ENCODE measurements at places on chromosomes 4 and X.

DNA sequence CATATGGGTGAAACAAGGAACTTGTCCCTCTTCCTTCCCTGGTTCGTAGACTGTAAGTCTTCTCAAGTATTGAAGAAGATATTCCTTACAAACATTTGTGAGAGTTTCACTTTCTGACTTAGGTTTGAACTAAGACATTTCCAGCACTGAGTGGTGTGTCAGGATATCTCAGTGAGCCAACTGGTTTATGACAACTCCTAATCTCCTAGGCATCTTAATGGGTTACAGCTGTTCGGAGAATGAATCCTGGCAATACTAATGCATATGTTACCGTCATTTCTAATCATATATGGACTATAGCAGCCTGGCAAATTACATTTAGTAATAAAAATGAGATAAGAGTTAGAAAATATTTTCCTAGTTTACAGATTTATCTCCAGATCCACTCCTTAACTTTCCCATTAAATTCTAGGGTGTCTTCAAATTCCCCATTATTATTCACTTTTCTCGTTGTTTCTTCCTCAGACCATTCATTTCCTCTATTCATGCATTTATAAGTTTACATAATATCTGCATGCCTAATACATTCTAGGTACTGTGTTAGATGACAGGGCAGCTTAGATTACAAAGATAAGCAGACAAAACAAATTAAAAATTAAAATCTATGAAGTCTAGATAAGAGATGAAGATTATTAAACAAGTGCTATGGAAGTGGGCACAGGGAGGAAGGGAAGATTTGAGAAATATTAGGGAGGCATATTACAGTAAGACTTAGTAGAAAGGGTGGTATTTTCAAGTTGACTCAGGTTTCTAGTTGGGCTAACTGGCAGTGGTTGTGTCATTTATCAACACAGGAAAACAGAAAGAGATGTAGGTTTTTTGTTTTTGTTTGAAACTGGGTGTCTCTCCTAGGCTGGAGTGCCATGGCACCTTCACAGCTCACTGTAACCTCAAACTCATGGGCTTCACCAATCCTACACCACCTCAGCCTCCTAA lies 173.9 kb downstream of the WDFY3 start:
- DNase-seq = no peak

DNA sequence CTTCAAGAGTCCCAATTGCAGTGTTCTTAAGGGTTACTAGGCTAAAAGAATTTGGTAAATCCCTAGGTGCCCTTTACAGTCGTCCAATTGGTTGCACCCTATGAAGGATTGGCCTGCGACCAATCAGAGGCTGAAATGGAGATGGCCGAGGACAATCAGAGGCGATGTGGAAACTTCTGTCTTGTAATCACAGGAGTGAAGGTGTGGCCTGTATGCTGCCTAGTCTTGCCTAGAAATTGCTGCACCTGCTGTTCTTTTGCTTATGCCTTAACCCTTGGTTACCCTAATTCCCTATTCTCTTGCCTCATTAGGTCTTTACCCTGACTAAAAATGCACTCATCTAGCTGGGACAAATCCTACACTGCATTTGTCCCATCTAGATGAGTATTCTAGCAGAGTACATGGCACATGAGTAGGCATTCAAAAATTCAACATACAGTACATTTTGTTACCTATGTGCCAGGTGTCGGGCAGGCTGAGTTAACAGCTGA lies 1.0 kb upstream of the DCK start:
- DNase-seq = no peak

DNA sequence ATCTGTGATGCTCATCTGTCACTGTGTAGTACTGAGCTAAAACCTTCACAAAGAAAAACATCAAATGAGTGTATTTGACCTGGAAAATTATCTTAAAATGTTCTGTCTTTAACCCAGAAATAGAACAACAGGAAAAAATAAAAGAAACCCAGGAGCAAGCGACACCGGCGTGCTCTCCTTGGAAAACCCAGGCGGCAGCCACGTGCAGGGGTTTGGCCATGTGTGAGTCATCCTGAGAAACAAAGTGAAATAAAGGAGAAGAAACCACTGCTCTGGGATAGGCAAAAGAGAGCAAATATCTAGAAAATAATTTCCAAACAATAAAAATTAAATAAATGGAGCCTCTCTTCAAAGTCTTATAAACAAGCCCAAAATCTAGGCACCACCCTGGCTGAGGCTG lies 20.0 kb upstream of the TMEM128 start:
- no peak for DNase-seq

GRCh38 chr4:108291137-108291536 lies 122.4 kb upstream of the LEF1 start:
- no peak for DNase-seq

DNA sequence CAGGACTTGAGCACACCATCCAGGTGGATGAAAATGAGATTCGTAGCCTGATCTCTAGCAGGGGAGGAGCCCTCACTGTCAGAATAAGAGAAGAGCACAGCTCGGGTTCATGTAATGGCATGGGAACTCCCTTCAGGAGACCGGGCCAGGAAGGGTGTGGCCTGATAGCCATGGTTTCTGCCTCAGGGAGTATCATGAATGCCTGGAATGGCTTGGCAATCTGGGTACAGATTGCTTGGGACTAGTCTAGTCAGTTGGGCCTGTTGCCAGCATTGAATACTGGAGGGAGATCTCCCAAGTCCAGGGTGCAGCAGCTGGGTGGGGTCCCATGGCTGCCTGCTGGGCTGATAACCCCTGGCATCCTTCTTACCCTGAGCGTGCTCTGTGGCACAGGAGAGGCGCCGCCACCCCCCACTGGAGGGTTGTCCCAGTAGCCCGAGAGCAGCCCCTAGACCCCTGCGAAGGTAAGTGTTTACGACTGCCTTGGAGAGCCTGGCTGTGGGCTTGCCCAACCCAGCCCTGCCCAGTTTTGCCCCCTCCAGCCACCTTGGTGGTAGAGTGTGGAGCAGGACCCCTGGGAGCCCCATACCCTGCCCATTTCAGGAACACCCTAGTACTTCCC lies 298.8 kb downstream of the TEX13A start:
- no peak for DNase-seq

DNA sequence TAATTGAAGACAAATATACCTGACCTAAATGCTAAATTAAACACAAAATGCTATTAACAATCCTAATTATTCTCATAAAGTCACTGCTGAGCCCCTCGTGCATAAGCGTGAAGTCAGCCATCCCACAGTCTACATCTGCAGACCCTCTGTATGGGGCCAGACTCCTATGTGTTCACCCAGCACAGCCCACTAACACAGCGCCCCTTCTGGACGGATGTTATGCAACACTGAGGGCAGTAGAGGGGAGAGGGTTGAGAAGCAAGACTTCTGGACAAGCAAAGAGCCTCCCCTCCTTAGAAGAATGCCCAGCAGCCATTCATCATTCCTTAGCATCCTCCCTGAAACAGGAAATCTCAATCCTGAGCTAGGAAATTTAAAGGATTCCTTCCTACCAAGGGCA lies 7.9 kb downstream of the TRPC3 start:
- DNase-seq = no peak

GRCh38 chrX:77786365-77786680 lies 307 bp upstream of the ATRX start:
- DNase-seq = no peak

DNA sequence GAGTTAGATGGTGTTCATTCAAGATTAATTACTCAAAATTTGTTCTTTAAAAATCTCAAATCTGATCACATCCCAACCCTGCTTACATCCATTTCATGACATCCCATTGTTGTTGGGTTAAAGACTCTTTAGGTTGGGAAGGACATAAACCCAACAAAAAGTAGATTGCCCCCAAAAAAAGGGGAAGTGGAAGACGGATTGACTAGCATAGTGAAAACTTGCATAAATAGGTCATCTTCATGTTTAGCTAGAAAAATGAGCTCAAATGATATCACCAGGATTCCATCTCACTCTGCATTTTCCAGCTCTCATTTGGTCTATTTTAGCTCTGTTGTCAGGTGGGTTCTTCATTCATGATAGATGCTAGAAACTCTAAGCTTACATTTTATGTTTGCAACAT lies 18.5 kb upstream of the TET2 start:
- DNase-seq = no peak

DNA sequence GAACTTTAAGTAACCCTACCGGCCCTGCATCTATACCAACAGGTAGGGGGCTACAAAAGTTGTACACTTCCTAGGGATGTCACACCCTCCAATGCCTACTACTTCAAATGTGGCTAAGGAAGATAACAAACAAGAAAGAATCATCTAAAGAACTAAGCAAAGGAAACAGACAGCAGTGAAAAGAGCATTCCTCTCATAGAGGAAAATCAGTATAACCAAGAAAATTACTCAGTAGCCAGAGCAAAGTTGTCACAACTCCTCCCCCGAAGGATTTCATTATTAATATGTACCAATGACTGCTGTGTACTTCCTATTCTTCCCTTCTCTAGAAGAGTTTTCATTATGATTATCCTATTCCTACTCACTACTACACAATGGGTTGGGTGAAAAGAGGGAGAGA lies 12.6 kb downstream of the ANKRD17 start:
- no peak for DNase-seq

DNA sequence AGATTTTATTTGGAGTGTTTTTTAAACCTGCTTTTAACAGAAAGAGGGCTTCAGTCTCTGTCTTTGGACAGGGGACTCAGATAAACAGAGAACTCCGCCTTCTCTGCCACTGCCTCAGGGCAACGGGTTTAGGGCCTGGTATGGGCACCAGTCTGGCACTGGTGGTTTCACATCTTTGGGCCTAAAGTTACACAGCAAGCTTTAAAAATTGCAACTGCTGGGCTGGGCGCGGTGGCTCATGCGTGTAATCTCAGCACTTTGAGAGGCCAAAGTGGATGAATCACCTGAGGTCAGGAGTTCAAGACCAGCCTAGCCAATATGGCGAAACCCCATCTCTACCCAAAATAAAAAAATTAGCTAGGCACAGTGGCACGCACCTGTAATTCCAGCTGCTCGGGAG lies 10.3 kb upstream of the NAT8L start:
- no peak for DNase-seq

DNA sequence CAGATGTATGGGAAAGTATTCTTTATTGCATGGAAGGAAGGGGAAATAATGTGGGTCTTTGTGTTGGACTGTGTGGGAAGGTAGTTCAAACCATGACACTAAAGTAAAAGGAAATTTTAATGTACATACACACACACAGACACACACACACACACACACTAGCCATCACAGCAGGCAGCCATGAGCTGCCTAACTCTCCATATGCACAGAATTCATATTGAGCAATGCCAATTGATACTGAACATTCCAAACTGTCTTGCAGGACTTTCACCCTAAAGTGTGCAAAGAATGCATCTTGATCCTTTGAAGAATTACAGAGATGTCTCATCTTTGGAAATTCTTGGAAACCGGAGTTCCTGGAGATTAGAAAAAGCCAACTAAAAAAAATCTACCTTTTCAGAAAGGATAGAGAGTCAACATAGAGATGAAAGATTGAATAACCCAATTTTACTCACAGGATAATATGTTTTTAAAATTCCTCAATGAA lies 120.6 kb upstream of the MBNL3 start:
- no peak for DNase-seq

DNA sequence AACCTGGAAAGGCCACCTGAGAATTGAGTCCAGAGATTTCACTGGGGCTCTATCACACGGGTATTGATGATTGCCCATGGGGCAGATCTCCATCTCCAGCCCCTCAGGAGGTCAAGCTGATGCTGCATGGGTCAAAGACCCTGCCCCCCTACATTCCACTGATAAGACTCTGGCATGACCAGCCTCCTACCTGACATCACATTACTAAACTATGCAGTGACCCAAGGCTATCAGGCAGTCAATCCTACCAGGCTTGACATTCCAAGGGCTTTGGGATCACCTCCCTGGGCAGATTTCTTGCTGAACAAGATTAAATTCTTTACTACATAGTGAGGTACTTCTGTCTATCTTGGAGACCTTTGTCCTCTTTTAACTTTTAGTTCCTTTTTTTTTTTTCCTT lies 192.7 kb upstream of the STS start:
- DNase-seq = no peak

DNA sequence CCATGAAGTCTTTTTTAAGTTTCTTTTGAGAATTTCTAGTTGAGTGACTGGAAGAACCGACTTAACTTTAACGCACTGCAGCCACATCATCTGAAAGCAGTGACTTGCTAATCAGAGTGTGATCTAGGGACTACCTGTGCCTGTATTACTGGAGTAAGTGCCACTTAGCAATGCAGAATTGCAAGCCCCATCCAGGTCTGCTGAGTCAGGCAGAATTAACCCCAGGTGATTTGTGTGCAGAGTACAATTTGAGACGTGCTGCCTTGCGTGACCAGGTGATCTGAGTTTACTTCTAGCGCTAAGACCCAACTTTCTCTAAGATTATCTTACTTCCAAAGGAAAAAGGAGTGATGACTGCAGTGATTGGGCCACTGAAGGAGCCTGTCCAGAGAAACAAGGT lies 85.3 kb downstream of the CLCN4 start:
- DNase-seq = no peak

GRCh38 chr4:87461281-87461700 lies 38.9 kb downstream of the NUDT9 start:
- DNase-seq = no peak

DNA sequence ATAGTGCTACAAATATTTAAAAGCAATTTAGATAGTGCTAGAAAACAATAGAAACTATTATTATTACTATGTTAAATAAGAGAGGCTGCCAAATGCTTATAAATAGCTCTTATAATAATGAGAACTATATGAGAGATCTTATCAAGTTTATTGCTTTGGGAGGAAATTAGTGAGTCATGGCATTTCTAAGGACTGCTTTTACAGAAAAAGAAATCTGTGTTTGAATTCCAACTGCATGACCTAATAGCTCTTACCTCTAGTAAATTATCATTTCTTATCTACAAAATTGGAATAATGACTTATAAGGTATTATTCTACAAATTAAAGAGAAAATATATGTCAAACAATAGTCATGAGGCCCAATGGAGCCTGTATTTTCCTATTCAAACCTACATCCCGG lies 177.2 kb downstream of the GABRG1 start:
- no peak for DNase-seq

- DNase-seq = no peak
Observed at GRCh38 chr4:7910263-7910896, 29.3 kb downstream of the AFAP1 start.
